Right ventricle myocardium superior (tissue), 1 donor: ENCODE measurements at places on chromosomes 2 and 18. TPM values are rescaled to one million over a fixed set of nuclear protein-coding genes. Genes with fewer than 3 reads are reported as not detected.

GRCh38 chr2:166373951-166374350 lies 1.8 kb downstream of the SCN9A start:
- DNase-seq = no peak

DNA sequence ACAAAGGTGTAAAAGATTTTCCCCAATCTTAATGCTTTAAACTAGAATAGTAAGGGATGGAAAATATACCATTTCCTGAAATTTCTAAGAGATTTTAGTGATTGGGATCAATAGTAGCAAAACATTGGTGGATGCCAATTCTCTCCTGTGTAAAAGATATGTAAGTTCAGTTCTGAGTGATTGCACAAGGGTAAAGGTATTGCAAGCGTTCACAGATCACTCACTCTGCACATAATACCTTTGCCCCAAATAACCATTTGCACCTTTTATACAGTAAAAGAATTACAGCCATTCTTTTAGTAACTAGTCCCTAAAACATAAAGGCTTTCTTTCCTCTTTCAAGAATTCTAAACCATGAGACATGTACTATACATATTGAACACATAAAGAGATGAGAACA lies 13.0 kb upstream of the ZCCHC2 start:
- no peak for DNase-seq

DNA sequence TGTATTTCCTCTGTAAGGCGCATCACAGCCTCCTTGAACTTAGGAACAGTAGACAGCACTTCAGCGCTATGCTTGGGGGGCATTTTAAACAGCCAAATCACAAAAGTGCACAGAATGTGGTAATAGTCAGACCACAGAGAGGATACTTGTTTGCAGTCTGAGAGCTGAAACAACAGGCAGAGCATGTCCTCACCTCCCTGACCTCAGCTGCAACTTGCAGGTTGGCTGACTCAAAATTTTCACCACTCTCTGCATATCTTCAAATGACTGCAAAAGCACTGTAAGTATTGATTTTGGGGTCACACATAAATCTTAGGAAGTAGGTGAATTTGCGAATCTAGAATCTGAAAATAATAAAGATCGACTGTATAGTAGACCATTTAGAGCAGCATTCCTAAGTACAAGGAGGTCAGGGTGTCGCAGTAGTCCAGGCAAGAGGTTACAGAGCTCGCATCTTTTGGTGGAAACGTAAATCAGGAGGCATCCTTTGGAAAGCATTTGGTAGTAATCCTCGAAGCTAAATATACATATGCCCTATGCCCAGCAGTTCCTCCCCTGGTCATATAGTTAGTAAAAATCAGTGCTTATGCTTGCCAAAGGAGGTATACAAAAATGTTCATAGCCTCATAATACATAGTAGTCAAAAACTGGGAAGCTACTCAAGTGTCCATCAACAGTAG lies 108.2 kb upstream of the MYCN start:
- no peak for DNase-seq

DNA sequence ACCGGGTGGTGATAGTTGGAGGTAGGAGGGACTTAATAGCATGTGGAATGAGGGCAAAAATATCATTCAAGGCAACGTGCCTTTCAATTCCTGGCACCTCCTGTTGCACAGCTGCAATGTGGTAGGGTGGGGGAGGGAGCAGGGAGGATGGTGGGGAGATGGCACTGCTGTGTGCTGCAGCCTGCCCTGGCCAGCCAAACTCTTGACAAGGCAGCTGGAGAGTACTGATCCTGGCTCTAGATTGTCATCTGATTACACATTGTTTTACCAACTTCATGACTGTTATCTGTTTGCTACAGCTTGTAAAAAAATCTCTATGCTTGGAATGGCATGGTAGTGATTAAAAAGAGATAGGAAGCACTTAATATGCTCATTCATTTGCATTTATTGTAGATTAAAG lies 47.7 kb downstream of the PLCL1 start:
- no peak for DNase-seq

GRCh38 chr2:111072220-111072871 lies 48.4 kb upstream of the BCL2L11 start:
- no peak for DNase-seq

GRCh38 chr2:24683408-24683807 lies 109.8 kb downstream of the PTRHD1 start:
- DNase-seq = no peak

GRCh38 chr18:45437366-45437765 lies 177.9 kb upstream of the SLC14A2 start:
- no peak for DNase-seq

GRCh38 chr2:106575955-106576354 lies 88.8 kb downstream of the CD8B2 start:
- peak; percentile 51 for DNase-seq

DNA sequence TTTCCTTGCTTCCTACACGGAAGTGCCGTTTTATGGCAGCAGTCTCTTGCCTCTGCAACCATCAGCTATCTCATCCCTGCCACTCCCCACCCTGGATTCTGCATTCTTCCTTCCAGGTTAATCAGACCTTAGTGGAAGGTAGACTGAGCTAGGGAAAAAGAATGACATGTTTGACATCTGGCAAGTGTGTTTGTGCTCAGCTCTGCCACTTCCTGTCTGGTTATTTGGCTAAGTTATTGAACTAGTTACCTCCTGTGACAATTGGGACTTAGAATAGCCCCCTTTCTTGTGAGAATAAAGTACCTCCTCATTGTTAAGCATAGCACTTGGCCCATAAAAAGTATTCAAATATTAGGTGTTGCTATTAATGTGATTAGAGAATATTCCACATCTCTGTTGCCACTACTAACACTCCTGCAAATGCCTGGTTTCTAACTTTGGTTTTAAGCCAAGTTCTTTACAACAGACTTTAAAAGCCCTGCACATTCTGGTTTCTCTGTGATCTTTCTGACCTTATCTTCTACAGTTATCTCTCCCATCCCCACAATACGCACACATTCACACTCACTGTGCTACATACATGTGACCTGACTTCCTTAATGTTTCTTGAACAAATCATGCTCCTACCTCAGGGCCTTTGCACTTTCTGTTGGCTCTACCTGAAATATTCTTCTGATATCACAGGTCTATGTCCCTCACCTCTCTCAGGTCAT lies 10.8 kb upstream of the MAPRE2 start:
- DNase-seq = no peak

- no peak for DNase-seq
Measured at GRCh38 chr2:10629819-10630532, 59.8 kb downstream of the NOL10 start.

DNA sequence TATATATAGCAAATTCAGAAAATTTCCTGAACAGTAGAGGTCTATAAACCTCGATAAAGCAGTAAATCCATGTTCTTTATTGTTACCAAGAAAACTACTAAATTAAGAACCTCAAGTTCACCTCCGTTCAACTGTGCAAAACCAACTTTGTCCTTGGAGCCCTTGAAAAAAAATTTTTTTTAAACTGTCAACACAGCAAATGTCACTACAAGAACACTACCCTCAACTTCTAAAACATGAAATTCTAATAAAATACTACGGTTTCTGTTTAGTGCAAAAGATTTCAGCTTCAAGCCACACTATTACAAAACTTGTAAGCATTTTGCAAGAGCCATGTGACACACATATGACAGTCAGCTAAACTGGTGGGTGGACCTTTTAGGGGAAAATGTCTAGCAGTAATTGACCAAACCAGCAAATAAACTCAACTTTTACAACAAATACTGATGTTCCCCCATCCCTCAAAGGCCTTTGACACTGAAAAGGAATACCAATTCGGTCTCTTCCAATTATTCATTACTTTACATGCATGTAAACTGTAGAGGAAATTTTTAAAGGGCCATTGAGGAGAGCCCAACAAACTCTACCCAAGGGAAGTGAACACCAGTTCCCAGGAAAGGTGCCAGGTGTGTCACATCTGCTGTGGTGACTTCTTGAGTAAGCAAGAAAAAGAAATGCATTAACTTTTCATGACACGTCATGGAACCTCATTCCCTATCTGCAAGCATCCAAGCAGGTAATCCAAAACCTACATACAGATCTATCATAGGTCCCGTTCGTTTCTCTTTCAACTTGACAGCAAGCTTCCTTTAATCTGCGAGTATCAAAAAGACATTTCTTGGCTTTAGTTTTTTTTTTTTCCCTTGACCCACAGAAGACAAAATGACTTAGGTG lies 1.4 kb downstream of the RAB1A start:
- no peak for DNase-seq

- no peak for DNase-seq
Measured at GRCh38 chr2:69073928-69074570, 61.1 kb downstream of the ANTXR1 start.

DNA sequence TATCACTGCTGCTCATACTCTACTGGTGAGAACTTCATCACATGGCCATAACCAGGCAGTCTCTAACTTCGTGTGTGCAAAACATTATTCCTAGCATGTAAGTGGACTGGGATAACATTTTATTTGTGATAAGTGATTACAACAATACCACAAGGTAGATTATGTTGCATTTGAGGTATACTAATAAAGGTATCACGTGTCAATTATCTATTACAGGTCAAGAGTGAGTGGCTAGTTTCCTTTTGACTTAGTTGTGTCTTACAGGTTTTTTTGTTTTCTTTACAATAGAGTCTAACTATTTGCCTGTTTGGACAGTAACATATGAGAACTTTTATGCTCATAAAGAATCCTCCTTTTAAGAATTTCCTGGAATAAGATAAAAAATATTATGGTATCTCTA lies 67.2 kb upstream of the DSC1 start:
- DNase-seq = no peak

DNA sequence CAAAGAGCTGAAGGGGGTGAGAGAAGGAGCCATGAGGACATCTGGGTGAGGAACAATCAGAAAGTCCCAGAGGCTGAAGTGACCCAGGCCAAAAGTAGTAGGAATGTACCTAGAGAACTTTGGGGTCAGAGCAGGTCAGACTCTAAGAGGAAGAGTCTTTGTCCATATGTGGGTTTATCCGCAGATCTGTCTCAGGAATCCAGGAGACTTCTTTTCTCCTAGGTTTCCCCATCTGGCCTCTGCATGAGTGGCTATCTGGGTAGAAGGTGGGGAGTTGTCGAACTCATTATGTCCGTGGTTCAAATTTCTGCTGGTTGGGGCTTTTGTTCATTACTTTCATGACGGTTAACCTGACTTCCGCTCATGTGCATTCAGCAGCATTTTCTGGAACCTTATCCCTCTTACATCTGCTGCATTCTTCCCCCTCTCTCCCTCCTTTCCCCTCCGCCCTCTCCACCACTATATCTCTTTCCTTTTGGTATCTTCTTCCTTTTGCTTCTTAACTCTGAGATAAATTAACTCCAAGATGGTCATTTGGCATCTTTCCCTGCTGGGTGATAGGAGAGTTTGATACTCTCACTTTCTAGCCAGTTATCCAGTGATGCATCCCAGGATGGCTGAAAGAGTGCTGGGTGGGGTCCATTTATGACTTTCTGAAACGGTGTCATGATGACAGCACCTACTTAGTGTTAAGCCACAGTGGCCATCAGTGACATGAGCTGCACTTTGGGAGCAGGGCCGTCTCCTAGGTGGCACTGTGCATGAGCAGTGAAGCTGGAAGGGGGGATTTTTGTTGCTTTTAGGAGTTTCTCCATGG lies 2.1 kb downstream of the LIPG start:
- DNase-seq = no peak

DNA sequence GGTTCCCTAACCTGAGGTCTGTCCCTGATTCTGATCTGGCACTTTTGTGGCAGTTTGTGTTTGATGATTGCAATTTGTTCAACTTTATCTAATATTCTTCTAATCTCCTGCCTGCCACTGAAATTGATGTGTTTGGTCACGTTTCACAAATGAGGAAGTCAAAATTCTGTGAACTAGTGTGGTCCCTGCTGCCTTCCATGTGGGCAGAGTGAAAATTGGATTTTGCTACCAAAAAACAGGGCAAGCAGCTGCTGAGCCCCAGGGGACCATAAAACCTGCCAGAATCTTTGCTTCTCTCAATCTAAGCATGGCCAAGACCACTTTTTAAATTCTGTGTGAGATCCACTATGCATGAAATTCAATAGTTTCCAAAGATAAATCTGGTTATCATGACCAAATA lies 195.5 kb upstream of the CYRIA start:
- DNase-seq = no peak

- DNase-seq = no peak
Measured at GRCh38 chr2:66013456-66013855, 421.5 kb upstream of the MEIS1 start.

DNA sequence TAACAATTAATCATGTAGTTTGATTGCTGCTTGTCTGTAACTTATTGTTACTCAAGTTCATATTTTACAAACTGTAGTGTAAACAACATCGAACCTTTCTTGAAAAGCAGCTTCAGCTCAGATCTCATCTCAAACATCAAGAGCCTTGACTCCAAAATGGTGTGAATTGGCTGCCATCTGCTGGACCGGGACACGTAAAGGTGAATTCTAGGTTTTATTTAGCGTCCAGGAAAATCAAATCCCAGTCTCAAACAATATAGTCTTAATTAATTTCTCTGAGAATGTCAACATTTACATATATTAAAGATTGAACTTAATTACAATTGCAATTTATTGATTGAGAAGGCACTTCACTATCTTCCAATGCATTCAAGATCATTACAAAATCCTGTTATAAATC lies 453.0 kb downstream of the GALR1 start:
- no peak for DNase-seq

- DNase-seq = no peak
Measured at GRCh38 chr2:28326881-28327505, 65.7 kb upstream of the FOSL2 start.

GRCh38 chr2:239742377-239742776 lies 282.8 kb downstream of the NDUFA10 start:
- no peak for DNase-seq

DNA sequence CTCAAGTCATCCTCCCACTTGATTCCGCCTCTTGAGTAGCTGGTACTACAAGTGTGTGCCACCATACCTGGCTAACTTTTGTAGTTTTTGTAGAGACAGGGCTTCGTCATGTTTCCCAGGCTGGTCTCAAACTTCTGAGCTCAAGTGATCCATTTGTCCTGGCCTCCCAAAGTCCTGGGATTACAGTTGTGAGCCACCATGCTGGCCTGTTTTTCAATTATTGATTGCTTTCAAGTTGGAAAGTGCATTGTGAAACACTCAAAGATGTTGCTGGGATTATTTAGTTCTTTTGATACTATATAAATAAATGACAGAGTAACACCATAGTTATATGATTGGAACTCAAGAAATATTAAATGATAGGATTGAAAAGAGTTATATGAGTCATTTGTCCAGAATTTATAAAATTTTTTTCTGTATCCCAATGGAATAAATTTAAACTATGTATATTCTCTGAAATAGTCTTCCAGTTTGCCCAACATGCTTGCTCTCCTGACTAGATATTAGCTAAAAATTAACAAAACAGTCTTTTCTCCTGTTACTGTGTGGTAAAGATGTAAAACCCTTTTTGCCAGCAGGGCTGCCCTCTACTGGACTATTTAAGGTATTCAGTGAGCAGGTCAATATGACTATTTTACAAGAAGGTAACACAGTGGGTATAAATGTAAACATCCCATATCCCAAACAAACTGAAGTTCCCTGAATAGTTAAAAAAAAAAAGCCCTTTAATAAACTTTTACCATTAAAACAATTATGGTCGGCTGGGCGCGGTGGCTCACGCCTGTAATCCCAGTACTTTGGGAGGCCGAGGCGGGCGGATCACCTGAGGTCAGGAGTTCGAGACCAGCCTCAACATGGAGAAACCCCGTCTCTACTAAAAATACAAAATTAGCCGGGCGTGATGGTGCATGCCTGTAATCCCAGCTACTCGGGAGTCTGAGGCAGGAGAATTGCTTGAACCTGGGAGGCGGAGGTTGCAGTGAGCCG lies 42.7 kb downstream of the ACSL3 start:
- no peak for DNase-seq

SP5 gene
- total RNA-seq = 0.46 TPM

DYNAP gene
- total RNA-seq = not detected

TRIM43 gene
- not detected for total RNA-seq

HRH4 gene
- not detected for total RNA-seq

NEB gene
- total RNA-seq = 1.5 TPM

TANC1 gene
- total RNA-seq = 56.2 TPM

SERPINB12 gene
- total RNA-seq = not detected
